NCI-H187 (cell line): ENCODE measurements at places on chromosomes 6 and 20.

DNA sequence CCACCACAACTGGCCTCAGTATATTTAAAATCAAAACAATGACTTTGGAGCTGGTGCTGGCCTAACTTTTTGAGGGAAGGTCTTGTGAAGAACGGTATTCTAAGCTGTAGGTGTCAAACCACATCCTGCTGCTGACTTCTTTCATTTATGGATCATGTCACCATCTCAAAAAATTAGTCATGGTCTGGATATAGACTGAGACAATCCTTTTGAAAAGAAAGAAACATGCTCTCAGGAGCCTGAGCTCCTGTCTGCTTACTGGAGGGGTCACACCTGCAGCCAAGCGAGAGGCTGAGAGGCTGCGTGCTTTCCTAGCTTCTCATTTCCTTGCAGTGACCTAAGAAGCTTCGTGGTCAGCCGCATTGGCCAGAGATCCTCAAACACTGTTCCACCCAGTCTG, 55.2 kb downstream of the TIAM2 start:
- no peak for DNase-seq

DNA sequence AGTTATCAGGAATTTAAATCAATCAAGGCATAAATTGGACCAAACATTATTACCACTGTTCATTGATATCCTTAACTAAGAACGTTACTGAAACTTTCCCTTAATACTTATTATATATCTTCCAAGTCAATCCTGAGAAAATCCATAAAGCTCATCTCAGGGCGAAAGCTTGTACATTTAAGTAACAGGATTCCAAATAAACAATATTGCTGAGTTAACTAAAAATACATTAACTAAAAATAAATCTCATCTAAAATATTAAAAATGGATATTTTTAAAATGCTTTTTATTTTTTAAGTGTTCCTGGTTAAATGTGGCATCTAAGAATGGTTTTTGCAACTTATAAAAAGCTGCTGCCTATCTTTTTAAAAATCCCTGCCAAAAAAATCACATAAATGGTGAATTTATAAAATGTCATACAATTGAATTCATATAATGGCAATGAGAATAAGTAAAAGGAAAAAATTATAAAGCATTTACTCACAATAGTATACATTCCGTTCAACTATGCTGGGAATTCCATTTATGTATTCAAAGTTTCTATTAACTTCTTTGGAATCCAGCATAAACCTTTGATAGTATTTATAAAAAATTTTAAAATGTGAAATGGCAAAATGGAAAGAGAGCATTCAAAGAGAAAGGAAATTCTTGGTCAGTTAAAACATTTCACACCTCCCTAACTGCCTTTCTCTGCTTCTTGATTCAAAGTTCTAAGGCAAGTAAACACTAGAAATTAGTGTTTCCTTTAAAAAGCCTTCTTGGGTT, 20.8 kb upstream of the GMDS start:
- DNase-seq, result no peak

DNA sequence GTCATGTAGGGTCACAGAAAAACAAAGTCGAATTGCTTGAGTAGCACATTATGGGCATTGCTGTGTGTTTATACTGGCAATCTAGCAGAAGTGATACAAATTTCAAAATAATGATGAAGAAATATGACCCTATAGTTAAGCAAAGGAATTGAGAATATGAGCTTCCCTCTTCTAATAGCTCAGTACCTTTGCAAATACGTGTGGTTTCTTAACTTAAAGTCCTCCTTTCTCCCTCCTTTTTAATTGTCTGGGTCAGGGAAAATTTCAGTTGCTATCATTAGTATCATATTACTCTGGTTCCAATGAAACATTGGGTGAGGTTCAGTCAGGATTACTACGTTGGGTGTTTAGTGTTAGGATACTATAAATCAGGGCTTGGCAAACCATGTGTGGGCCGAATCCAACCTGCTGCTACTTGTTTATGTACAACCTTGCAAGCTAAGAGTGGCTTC, 166.8 kb upstream of the CARMIL1 start:
- no peak for DNase-seq

- no peak for DNase-seq
Observed at GRCh38 chr6:45488889-45489288, 111.2 kb upstream of the SUPT3H start.

DNA sequence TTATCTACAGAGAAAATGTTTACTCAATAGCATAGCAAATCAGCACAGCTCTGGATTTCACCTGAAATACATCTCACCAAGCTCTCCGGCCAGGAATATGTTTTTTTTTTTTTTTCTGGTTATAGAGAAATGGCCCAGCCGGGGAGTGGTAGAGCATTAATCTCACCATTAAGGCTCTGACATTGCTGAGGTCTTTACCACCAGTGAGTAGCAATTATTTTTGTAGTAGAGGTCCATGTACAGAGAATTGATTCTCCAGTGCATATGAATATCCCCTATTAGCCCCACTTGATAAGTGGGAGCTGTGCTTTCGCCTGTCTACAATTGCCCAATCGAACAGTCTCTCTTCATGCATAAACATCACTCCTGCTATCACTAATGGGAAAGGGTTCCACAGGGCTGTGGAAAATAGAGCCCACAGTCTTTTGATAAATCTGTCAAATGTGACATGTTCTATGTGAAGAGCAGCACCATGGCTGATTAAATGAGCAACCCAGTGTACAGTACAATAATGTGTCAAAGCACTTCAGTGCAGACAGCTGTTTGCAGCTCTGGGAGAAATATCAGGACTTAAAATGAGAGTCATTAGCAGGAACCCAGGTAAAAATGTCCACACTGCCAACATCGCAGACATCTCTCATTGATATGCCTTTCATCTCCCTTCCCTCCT, 227.1 kb upstream of the ID4 start:
- DNase-seq, result no peak

- DNase-seq, result no peak
Observed at GRCh38 chr6:4698901-4699659, 77.1 kb upstream of the CDYL start.

DNA sequence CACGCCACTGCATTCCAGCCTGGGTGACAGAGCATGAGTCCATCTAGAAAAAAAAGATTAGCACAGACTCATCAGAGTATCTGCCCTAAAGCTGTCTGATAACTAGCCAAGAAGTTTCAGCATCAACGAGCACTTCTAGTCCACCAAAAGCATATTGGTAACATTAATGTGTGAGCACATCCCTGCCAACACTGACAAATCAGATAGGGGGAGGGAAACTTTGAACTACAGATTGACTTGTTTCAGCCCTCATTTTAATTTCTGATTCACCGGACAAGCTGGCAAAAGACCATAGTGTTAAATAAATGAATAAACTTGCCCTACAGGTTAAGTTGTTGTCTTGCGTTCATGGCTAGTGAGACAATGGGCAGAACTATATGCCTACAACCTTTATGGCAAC, 7.7 kb upstream of the SEC63 start:
- DNase-seq, result no peak

GRCh38 chr20:55386686-55387085, 618.6 kb downstream of the CBLN4 start:
- no peak for DNase-seq

DNA sequence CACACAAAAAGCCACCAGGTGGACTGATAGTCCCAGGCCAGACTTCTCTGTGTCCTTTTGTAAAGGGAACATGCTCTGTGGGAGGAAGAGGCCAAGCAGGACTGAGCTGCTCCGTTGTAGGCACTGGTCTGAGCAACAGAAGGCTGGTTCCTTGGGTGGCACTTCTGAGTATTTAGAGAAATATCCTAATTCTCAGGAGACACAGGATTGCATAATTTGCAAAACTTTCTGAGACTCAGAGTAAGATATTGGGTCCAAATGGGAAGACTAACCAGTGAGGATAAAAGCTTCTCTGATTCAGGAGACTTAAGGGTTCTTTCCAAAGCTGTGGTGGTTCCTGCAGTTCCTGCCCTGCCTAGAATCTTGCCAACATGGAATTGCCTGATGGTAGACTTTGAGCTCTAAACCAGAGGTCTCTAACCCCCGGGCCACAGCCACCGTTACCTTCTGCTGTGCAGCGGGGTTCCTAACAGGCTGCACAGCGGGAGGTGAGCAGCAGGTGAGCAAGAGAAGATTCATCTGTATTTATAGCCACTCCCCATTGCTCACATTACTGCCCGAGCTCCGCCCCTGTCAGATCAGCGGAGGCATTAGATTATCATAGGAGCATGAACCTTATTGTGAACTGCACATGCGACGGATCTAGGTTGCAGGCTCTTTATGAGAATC, 107.0 kb downstream of the OLIG3 start:
- peak; percentile 19 for DNase-seq

- no peak for DNase-seq
Observed at GRCh38 chr6:118982575-118982911, 47.6 kb upstream of the MCM9 start.

GRCh38 chr6:42124223-42124836, 18.1 kb downstream of the C6orf132 start:
- no peak for DNase-seq

- no peak for DNase-seq
Observed at GRCh38 chr20:61925555-61926252, 140.0 kb downstream of the TAF4 start.

DNA sequence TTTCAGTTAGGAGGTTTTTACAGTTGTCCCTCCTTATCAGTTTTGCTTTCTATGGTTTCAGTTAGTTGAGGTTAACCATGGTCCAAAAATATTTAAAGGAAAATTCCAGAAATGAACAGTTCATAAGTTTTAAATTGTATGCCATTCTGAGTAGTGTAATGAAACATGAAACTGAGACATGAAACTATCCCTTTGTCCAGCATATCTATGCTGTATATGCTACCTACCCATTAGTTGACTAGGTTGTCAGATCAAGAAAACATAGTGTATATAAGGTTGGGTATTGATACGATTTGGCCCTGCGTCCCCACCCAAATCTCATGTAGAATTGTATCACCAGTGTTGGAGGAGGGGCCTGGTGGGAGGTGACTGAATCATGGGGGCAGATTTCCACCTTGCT, 39.1 kb downstream of the VGLL2 start:
- no peak for DNase-seq

- DNase-seq, result no peak
Observed at GRCh38 chr6:129592516-129593232, 117.3 kb downstream of the ARHGAP18 start.

- peak; percentile 8 for DNase-seq
Observed at GRCh38 chr6:27312146-27312949, at the start of gene POM121L2. POM121L2 (minus strand) TSS chr6:27312273; CDS start chr6:27312170, 103 bp downstream.

DNA sequence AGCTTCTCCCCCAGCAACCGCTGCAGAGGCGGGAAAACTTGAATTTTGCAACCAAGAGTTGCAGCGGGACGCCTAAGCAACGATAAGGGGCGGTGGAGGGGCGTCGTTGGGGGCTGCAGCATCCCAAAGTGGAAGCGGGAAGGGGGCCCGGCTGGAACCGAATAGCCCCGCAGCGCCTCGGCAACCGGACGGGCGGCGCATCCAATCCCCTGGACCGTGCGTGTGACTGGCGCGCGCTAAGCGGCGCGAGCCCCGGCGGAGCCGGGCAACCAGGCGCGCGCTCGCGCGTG, 670 bp upstream of the PARD6B start:
- no peak for DNase-seq

GRCh38 chr6:41657131-41658094, 19.1 kb downstream of the MDFI start:
- DNase-seq, result no peak

DNA sequence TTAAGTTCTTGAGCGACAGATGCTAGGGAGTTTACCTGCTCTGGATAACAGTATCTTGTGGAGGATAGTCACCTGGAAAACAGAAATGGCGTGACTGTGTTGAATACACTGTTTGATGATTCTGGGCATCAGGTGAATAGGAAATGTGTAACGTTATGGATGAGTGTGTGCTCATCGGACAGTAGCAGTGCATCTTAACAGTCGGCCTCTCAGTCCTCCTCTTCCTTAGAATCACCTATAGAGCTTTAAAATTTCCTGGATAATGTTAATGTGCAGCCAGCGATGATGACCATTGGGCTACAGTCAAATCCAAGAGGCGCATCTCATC, 217.7 kb downstream of the OR2B2 start:
- DNase-seq, result no peak
